ENCODE measurements at places on chromosomes 1 and 21.

DNA sequence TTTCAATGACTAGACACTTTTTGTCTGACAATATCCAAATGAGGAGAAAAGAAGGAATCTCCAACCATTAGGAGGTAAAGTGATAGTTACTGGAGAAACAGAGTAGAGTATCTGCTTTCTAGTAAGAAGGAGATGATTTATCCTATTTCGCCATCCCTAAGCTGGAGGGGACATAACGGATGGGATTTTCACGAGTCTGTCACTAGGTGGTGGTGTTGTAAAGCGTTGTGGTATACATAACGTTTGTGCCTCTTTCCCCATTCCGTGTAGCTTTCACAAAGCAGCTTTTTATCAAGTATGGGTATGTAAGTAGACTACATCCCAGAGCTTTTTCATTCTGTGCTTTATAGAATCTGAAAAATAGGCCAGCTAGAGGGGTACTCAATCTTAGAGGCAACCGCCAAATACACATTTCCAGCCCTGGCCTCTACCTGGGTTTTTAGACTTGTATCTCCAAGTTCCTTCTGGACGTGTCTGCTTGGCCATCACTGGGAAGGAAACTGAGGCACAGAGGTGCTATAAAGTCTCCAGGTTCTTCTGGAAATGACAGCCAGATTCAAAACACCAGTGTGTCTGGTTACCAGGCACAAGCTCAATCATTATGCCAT lies 33.3 kb upstream of the FAM3B start:
- DNase-seq: peak; percentile 54

GRCh38 chr1:116666187-116667077 lies 1.1 kb downstream of the IGSF3 start:
- no peak for DNase-seq

DNA sequence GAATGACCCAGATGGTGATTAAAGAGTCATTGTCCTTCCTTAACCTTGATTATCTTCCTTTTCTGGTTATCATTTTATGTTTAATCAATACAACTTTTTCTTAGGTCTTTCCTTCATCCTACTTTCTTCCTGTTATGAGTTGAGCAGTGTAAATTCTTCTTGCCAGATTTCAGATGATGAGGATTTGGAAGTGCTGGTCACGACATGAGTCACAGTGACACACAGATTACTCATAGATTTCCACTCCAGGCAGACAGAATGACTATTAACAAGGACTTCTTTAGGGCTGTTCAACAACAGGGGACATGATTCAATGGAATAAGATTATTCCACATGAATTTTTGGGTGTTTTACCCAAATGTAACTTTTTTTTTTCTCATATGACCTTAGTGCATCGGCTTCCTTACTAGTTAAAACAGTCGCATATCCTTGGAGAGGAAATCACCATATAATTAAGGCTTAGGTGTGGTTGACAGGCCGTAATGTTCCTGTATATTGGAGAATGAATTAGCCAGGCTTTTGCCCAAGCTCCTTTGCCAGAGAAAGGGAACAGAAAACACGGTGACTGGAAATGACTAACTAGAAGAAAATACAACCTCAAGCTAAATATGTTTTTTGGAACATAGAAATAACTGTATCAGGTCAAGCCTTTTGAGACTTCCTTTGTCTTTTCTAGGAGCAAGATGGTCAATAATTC lies 44.2 kb downstream of the PRRX1 start:
- DNase-seq: no peak

GRCh38 chr1:173294843-173295242 lies 87.7 kb upstream of the TNFSF4 start:
- no peak for DNase-seq

DNA sequence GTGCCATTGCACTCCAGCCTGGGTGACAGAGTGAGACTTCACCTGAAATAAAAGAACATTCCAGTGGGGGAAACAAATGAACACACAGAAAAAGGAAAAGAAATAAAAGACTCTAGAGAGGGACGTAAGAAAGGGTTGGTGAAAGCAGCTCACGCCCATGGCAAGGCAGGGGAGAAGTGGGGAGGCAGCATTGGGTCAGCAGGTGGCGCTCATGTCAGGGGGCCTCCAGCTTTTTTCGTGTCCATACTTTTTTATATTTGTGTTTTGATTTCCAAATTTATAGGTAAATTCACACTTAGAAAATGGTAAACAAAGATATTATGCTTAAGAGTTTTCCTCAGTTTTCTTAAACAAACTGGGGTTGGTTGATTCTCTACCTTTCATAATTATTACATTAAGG lies 45.5 kb downstream of the VPS13D start:
- no peak for DNase-seq

GRCh38 chr1:109995536-109995935 lies 11.0 kb downstream of the AHCYL1 start:
- no peak for DNase-seq
